ENCODE measurements at places on chromosomes 7 and 10.

GRCh38 chr7:35570937-35571336 lies 124.0 kb downstream of the HERPUD2 start:
- DNase-seq, result no peak
- no peaks in the 10 kb centered on the region for H3K36me3 ChIP-seq
- H3K4me3 ChIP-seq, result no peak overlapping the region
- no peaks in the 10 kb centered on the region for H3K4me1 ChIP-seq
- no peaks in the 10 kb centered on the region for H3K27me3 ChIP-seq

DNA sequence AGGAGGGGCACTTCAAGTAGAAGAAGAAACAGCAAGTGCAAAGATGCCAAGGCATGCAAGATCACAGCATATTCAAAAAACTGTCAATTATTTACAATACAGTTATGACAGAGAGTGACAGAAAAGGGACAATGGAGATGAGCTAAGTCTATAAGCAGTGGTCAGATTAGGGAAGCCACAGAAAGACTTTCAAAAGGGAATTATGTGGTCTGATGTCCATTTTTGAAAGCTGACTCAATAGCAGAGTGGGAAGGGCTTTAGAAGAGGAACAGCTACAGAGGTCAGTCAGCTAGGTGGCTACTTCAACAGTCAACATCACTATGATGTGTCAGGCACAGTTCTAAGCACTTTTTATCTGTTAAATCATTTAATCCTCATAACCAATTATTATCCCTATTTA lies 45.2 kb upstream of the SPOCK2 start:
- no peaks in the 10 kb centered on the region for H3K4me1 ChIP-seq
- no peaks in the 10 kb centered on the region for H3K27me3 ChIP-seq
- H3K27ac ChIP-seq, result no peak overlapping the region
- H3K4me3 ChIP-seq, result no peak overlapping the region
- peaks cover 6% of the 10 kb centered on the region for H3K36me3 ChIP-seq

- no peaks in the 10 kb centered on the region for H3K27me3 ChIP-seq
- H3K4me3 ChIP-seq, result no peak overlapping the region
- H3K27ac ChIP-seq, result peak overlapping the region; percentile 19
- peak; percentile 72 for DNase-seq
These were observed 31.9 kb downstream of the PIP4K2A start for GRCh38 chr10:22682237-22683139.

GRCh38 chr7:94104301-94104700 lies 100.1 kb upstream of the BET1 start:
- H3K27me3 ChIP-seq, result no peaks in the 10 kb centered on the region
- H3K36me3 ChIP-seq, result no peaks in the 10 kb centered on the region
- no peak for DNase-seq
- H3K4me1 ChIP-seq, result no peaks in the 10 kb centered on the region

DNA sequence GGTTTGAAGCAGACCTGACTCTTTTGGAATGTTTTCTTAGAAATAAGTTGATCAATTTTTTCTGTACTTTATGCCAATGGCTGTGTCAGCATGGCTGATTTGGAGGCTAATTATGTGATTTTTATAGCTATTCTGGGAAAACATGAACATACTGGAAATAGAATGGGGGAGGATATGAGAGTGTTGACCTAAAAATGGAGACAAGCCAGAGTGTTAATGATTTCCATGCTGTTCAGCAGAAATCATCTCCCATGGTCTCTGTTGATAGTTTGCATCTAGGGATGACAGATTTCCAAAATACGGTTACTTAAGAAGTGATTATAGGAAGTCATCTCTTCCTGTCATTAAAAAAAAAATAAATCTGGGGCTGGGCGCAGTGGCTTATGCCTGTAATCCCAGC lies 32.7 kb upstream of the DMTF1 start:
- H3K4me3 ChIP-seq, result no peak overlapping the region
- no peaks in the 10 kb centered on the region for H3K4me1 ChIP-seq
- no peak for DNase-seq
- no peaks in the 10 kb centered on the region for H3K36me3 ChIP-seq
- H3K27me3 ChIP-seq, result peaks cover 32% of the 10 kb centered on the region
- H3K27ac ChIP-seq, result no peak overlapping the region

GRCh38 chr7:81484261-81484660 lies 285.6 kb downstream of the HGF start:
- DNase-seq, result peak; percentile 82
- H3K4me1 ChIP-seq, result no peaks in the 10 kb centered on the region
- no peak overlapping the region for H3K27ac ChIP-seq
- H3K27me3 ChIP-seq, result no peaks in the 10 kb centered on the region
- H3K36me3 ChIP-seq, result no peaks in the 10 kb centered on the region

DNA sequence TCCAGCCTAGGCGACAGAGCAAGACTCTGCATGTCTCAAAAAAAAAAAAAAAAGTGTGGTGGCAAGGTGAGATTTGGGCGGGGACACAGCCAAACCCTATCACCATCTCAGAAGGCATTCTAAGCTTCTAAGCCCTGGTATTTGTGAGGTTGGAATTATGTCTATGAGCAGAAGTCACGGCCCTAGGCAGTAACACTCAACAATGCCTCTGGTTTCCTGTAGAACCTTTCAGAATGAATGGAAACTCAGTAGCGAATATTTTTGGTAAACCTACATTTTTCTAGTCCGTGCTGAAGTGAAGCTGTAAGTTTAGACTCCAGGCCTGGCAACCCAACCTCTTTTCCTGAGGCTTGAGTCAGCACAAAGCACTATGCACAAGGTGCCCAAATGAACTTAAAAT lies 88.3 kb downstream of the FAM107B start:
- H3K4me3 ChIP-seq, result no peak overlapping the region
- no peaks in the 10 kb centered on the region for H3K27me3 ChIP-seq
- no peak for DNase-seq

DNA sequence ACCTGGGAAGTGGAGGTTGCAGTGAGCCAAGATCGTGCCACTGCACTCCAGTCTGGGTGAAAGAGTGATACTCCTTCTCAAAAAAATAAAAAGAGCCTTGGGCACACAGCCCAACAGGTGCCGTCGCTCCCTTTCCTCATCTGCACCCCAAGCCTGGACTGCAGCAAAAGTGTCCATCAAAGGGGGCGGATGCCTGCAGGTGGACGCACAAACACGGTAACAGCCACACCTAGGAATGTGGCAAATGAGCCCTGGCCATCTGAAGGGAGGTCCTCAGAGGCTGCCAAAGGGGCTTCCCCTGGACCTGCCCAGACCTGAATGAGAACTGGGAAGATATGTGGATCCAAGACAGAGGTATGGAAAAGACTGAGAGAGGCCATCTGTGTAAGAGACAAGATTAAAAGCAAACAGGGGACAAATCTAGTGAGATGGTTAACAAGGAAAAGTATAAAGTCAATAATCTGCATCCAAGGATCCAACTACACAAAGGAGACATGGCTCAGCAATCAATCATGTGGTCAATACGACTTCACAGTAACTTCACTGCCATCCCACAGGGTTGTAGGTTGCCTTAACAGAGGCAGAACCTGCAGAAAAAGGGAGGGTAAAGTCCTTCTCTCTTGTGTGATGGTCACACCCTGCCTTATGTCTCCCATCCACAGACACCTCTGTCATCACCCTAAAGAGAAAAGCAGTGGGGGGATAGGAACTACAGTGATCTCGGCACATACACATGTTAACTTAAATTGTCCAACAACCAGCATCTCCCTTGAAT lies 25.4 kb downstream of the DRGX start:
- peaks cover 22% of the 10 kb centered on the region for H3K27me3 ChIP-seq
- no peak for DNase-seq
- H3K4me3 ChIP-seq, result no peak overlapping the region
- no peaks in the 10 kb centered on the region for H3K36me3 ChIP-seq

DNA sequence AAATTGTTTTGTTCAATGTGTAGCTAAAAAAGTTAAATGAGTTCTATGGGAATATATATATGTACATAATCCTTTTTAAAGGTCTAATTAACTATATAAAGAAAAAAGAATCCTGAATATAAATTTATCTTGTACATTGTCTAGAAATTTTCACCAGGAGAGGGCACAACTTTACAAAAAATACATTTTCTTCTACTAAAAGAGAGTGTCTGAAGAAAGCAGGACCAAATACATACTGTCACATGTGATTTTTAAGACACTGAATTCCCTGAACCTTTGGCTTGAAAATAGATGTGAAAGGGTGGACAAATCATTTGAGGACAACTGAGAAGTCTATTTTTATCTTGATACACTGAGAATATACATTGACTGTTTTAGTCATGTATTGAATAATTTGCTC lies 204.3 kb downstream of the DGKB start:
- H3K27me3 ChIP-seq, result no peaks in the 10 kb centered on the region
- no peaks in the 10 kb centered on the region for H3K36me3 ChIP-seq
- no peaks in the 10 kb centered on the region for H3K4me1 ChIP-seq
- H3K4me3 ChIP-seq, result no peak overlapping the region

GRCh38 chr7:144531181-144531580 lies 127.7 kb upstream of the NOBOX start:
- H3K27ac ChIP-seq, result no peak overlapping the region
- H3K27me3 ChIP-seq, result no peaks in the 10 kb centered on the region
- H3K36me3 ChIP-seq, result no peaks in the 10 kb centered on the region
- H3K4me3 ChIP-seq, result no peak overlapping the region
- H3K4me1 ChIP-seq, result no peaks in the 10 kb centered on the region
- DNase-seq, result no peak

DNA sequence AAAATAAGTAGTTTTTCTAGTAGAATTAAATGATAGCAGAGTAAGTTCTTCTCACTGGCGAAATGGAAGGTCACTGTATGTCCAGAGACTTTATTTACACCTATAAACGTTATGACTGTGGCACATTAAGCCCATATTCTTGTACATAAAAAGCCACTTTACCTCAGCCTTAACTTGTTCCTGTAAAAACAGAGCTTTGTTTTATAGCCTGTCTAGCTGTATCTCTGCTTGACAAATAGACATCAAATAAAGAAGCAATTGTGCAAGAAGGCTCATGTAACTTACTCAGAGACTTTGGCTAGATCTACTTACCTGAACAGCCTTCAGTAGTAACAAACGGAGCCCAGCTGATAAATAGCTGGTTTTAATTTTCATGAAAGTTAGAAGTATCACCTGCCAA lies 324.1 kb upstream of the BMPER start:
- H3K27me3 ChIP-seq, result no peaks in the 10 kb centered on the region
- no peak overlapping the region for H3K27ac ChIP-seq
- DNase-seq, result no peak
- H3K4me1 ChIP-seq, result peaks cover 16% of the 10 kb centered on the region
- no peaks in the 10 kb centered on the region for H3K36me3 ChIP-seq
- H3K4me3 ChIP-seq, result no peak overlapping the region

DNA sequence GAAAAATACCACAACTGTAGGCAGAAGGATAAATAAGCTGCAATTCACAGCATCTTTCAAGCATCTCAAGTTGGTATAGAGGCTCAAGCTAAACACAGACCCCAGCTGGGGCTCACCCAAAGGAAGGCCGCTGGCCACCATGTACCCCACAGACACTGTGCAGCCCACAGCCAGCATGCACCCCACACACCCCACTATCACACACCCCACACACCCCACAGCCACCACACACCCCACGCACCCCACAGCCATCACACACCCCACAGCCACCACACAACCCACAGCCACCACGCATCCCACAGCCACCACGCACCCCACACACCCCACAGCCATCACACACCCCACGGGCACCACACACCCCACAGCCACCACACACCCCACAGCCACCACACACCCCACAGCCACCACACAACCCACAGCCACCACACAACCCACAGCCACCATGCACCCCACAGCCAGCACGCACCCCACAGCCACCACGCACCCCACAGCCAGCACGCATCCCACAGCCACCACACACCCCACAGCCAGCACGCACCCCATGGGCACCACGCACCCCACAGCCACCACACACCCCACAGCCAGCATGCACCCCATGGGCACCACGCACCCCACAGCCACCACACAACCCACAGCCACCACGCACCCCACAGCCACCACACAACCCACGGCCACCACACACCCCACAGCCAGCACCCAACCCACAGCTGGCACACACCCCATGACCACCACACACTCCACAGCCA lies 214.7 kb downstream of the DNAJB6 start:
- no peak for DNase-seq

GRCh38 chr10:27911539-27911938 lies 87.3 kb downstream of the ODAD2 start:
- no peaks in the 10 kb centered on the region for H3K36me3 ChIP-seq
- no peak overlapping the region for H3K27ac ChIP-seq
- H3K27me3 ChIP-seq, result no peaks in the 10 kb centered on the region
- no peak overlapping the region for H3K4me3 ChIP-seq

DNA sequence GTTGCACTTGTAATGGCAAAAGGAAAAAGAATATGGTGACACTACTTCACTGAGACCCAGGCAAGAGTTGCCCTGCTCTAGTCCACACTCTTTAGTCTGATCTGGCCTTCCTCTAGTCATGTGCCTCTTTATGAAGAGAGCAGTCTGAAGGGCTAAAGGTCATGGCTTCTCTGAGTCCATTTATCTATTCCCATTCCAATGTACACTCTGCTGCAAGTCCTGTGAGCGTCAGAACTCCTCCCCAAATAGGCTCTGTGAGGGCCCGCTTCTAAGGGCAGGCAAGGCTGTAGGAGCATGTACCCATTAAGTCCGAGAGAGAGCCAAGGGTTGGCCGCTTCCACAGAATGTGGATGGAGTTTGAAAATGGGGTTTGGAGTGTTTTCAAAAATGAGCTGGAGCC lies 209.3 kb downstream of the AHR start:
- no peaks in the 10 kb centered on the region for H3K36me3 ChIP-seq
- H3K4me3 ChIP-seq, result no peak overlapping the region
- DNase-seq, result no peak
- H3K27me3 ChIP-seq, result no peaks in the 10 kb centered on the region
- H3K4me1 ChIP-seq, result no peaks in the 10 kb centered on the region

DNA sequence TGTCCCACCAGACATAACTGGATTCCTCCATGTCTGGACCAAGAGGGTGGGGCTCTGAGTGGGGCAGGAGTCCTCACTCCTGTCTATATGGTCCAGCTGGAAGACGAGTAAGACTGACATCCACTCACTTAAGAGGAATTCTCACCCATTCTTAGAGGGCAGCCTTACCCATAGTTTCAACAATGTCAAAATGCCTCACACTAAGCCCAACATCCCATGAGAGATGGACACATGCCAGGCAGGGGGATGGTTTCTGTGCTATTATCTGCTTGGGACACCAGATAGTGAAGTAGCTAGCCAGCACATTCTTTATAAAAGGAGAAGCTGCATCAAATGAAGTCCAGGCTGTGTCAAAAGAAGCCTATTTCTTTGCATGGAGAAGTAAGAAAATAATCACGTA lies 4.7 kb upstream of the LANCL2 start:
- H3K27me3 ChIP-seq, result no peaks in the 10 kb centered on the region
- H3K27ac ChIP-seq, result no peak overlapping the region
- peak; percentile 13 for DNase-seq
- H3K36me3 ChIP-seq, result no peaks in the 10 kb centered on the region
- H3K4me1 ChIP-seq, result no peaks in the 10 kb centered on the region
- no peak overlapping the region for H3K4me3 ChIP-seq

GRCh38 chr7:16836481-16836880 lies 31.7 kb upstream of the AGR2 start:
- H3K36me3 ChIP-seq, result no peaks in the 10 kb centered on the region
- H3K27me3 ChIP-seq, result no peaks in the 10 kb centered on the region
- H3K27ac ChIP-seq, result no peak overlapping the region
- no peak overlapping the region for H3K4me3 ChIP-seq
- peaks cover 7% of the 10 kb centered on the region for H3K4me1 ChIP-seq
- DNase-seq, result no peak

- no peaks in the 10 kb centered on the region for H3K27me3 ChIP-seq
- no peaks in the 10 kb centered on the region for H3K36me3 ChIP-seq
- no peak overlapping the region for H3K4me3 ChIP-seq
- no peak overlapping the region for H3K27ac ChIP-seq
These were observed 84.5 kb downstream of the AOAH start for GRCh38 chr7:36639826-36640225.

- peaks cover 28% of the 10 kb centered on the region for H3K4me1 ChIP-seq
- no peaks in the 10 kb centered on the region for H3K27me3 ChIP-seq
- no peaks in the 10 kb centered on the region for H3K36me3 ChIP-seq
- DNase-seq, result peak; percentile 77
- H3K4me3 ChIP-seq, result no peak overlapping the region
These were observed 71.8 kb upstream of the VWDE start for GRCh38 chr7:12475362-12476063.
